ENCODE measurements at places on chromosomes 12 and 14.

GRCh38 chr14:72000907-72001306 lies 68.7 kb downstream of the RGS6 start:
- DNase-seq: peak; percentile 7

DNA sequence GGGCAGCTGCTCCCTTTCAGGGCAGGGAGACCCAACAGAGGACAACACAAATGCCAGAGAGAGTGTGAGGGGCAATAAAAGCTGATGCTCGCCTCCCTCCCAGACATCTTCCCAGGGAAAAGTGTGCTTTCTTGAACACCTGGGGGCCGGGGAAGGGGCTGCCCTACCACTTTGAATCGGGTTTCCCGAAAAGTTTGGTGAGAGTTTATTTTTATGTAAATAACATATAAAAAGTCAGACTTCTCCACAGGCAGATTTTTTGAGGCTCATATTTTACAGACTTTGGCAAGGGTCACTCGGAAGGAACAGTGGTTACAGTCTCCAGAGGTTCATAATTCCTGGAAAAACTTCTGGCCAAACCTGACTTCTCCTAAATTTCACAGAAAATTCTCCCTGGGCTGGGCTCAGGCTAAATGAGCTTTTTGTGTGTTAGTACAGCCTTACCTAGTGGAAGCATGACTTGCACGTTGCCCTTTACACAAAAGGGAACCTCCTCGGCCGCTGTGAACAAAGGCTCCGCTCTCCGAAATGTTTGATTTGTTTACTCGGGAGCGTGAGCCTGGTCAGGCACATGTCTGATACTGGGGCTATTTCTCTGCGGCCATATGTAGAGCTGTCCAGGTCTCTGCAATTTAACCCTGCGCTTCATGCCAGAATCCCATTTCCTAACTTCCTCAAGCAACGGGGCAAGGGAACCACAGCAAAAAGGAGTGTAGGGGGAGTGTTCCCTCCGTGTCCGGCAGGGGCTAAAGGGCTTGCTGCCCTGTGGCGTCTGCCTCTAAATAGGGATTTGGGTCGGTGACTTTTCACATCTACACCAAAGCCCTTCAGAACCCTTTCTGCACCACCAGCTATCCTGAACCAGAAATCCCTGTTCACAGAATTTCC lies 3.4 kb downstream of the RTL1 start:
- no peak for DNase-seq

GRCh38 chr14:20606190-20606901 lies 15.2 kb upstream of the RNASE12 start:
- DNase-seq: peak; percentile 65

- DNase-seq: no peak
These were observed 89.1 kb upstream of the ZDHHC17 start for GRCh38 chr12:76674669-76675315.

DNA sequence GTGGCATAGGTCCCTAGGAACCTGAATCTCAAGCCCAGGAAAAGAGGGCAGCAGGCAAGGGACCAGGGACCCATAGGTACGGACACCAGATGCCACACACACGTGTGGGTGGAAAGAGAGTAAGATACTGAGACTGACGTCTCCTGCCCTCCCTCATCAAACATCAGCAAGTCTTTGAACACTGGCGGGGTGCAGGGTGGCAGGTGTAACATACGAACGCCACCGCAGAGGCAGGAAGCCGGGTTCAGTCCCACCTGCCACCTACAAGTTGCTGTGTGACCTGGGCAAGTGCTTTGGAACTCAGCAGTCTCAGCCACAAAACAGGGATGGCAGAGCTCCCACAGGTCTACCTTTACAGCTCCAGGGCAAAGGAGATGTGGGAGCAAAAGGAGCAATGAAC lies 11.1 kb downstream of the ACTN1 start:
- no peak for DNase-seq

DNA sequence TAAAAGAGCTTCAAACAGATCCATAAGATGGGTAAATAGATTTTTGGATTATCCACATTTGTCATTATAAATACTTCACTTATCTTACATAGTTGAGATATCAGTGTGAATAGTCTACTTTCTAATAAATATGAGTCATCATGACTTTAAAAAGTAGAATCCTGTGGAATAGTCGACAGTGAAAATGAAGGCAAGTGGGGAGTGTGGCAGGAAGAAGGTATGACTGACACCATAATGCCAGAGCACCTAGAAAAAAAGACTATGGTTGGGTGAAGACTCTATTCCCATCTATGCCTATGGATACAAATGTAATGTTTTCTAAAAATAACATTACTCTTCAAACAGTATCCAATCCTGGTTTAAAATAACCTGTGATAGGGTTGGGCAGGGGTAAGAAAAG lies 117.5 kb downstream of the MDGA2 start:
- no peak for DNase-seq

GRCh38 chr12:4530982-4531586 lies 7.6 kb upstream of the RAD51AP1 start:
- DNase-seq: no peak

DNA sequence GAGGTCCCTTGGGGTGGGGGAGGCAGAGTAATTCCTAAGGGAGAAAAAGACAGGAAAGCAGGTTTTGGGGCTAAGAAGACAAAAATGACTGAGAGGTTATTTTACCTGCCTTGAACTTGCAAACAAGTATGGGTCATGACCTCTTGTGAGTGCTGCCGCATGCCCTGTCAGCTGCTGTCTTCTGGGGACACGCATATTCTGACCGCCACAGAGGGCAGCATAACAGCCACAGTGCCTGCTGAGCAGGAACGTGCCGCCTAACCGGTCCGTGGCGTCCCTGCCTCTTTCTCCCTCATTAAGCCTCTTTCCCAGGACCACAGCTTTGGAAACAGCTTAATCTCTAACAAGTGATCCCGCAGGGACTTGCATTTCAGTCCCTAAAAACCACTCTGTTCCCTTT lies 51.3 kb upstream of the KCNA1 start:
- DNase-seq: no peak

DNA sequence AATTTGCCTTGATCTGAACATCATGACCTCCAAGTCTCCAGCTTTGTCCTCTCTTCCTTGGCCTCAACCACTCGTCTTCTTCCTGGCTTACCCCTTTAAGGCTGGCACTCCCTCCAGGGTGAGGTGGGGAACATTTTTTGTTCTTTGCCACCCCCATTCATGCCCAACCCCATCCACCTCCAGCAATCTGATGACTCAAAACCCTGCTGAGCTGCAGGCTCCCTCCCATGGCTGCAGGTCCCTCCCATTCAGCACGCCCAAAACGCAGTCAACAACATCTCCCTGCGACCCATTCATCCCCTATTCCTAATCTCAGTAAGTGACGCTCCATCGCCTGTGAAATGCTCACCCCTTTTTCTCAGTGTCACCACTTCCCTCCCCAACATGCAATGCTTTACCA lies 138.8 kb upstream of the PRMT8 start:
- DNase-seq: no peak

DNA sequence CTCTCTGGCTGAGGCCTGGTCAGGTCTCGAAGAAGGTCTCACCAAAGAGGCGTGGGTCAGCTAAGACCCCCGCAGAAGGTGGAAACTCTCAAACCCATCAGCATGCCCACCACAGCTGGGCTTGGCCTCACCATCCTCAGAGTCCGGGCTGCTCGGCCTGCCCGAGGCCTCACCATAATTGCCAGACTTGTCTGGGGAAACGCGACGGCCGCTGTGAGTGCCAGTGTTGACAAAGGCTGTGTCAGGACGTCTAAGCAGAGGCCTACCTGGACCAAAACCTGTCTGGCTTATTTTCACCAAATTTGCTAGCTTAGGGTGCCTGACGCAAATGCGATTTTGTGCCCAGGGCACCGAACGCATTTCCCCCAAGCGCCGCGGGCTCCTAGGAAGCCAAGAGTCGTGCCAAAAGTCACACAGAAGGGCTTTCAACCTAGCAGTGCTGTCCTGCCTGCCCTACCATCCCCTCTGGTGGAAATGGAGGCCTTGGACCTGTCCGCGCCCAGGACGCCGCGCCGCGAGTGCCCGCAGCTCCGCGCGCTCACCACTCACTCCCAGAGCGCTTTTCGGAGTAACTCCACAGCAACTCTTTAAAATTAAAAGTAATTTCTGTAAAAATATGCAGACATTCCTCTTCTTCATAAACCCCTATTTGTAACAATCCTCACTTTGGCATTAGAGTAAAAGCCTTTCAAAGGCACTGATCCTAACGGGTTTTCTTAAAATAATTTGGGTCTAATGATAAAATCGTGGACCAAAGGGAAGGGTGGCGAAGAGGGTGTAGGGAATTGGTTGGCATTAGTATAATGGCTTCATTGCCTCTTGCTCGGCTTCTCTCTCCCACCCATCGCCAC lies 1.2 kb upstream of the ALX1 start:
- DNase-seq: no peak

DNA sequence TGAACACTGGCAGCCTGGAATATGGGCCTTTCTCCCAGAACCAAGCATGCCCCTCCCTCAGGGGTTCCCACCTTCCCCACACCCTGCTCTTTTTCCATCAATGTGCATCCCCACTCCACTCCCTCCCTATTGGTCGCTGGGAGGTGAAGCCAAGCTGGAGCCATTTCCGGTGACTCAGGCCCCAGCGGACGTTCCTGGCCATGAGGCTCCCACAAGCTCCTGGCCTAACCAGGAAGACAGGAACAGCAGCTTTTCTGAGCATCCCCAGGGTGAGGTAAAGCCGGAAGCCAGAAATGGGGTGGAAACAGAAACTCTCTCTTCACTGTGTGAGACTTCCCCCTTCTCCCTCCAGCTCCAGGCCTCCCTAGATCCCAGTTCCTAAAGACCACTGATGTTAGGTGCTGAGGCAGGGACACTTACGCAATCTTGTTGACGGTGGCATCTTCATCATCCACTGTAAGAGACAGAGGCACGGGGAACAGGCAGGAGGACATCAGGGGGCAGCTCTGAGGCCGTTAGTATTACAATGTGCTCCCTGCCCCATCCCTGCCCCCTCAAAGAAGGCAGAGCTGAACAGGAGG lies 5.1 kb downstream of the LMBR1L start:
- peak; percentile 64 for DNase-seq

DNA sequence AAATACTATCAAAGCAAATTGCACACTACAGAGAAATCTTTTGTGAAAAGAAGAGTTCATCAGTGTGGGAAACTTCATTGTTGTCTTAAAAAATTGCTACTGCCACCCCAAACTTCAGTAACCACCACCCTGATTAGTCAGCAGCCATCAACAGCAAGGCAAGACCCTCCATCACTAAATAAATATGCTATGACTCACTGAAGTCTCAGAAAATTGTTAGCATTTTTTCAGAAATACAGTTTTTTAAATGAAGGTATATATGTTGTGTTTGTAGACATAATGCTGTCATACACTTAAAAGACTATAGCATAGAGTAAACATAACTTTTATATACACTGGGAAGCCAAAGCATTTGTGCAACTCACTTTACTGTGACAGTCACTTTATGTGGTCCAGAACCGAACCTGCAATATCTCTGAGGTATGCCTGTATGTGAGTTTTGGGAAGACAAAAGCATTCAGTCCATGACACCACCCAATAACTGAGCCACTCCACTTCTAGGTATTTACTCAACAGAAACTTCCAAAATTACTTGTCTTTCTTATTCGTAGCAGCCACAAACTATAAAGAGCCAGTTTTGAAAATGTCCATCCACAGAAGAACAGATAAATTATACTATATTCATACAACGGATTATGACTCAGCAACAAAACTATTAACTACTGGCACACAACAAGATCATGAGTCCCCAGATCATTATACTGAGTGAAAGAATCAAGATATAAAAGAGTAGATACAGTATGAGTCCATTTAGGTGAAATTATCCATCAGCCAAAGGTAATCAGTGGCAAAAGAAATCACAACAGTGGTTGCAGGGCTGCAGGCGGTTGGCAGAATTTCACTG lies 649.6 kb downstream of the BCL11B start:
- no peak for DNase-seq

DNA sequence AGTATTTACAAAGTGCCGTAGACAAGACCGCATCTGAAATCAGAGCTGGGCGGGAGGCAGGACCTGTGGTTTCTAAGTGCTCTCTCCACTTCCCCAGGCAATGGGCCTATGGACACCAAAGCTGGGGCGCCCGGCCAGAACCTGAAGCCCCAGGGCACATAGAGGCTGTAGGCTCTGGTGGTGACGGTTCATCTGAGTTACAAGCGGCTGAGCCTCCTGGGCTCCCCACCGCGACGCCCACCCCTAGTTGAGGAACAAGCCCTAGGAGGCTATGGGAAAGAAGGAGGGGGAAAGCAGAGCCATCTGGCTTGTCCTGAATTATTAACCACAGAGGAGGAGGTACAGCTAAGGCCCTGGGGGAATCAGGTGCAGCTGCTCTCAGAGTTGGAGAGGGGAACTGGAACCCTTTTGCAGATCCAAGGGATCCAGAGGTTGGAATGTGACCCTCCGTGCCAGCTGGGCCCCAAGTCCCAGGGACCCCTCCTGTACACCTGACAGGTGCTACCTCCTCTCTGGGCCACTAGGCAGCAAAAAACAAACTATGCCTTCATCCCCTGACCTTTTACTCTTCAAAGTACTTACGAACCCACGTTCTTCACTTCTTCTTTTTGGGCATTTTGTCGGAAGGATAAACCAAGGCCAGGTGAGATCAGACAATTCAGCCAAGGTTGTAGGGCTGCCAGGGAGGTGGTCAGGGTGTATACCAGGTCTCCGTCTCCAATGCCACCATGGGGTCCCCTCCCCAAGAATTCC lies 77.2 kb downstream of the ARL6IP4 start:
- no peak for DNase-seq

GRCh38 chr12:124762384-124762783 lies 101.3 kb downstream of the SCARB1 start:
- no peak for DNase-seq

- DNase-seq: no peak
These were observed 94.2 kb downstream of the SINHCAF start for GRCh38 chr12:31231611-31232360.

DNA sequence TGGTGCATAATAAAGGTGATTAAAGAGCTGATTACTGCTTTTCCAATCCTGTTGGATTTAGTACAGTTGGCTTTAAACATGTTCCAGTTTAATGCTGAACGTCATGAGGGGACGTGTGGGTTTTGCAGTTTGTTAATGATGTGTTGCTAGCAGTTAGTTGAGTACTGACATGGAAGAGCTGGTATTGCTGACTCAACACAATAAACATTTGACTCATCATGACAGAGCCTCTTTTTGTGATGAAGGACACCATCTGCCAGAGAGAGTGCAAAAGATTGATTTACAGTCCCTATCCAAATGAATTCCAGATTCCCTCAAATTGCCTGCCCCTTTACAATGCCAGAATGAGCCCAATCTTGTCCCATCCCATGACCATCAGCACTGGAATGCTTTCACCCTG lies 346.2 kb upstream of the PRICKLE1 start:
- DNase-seq: no peak

Measured in suppressor macrophage treated with lipopolysaccharide for 4 hours (primary cell).